ENCODE measurements at places on chromosomes 7 and 10.

DNA sequence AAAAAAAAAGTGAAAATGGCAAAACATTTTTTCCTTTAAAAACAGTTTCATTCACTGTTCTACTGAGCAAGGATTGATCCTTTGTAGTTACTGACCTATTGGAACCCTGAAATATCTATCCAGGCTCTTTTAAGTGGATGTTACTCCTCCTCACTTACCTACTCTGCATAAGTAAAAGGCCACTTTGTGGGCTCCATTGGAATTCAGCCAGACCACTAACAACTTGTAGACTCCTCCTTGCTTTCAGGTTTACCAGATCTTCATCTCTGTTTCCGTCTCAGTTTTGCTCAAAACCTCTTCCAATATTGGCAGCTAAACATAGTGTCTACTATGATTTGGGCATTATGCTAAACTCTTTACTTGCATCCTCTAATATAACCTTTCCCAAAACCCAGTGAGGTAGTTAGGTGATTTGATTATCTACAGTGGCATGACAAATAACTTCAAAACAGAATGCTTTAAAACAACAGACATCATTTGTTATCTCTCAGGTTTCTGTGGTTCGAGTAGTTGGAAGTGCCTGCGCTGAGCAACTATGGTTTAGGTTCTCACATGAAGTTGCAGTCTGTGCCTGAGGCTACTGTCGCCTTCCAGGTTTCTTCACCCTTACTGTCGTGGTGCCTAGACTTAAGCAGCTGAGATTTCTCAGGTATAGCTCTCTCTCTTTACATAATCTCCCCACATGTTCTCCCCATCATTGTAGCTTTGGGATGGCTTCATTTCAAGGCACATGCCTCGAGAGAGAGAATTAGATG, 698.2 kb downstream of the REEP3 start:
- no peak for DNase-seq

GRCh38 chr7:64889686-64890162, 13.3 kb upstream of the ZNF273 start:
- no peak for DNase-seq

DNA sequence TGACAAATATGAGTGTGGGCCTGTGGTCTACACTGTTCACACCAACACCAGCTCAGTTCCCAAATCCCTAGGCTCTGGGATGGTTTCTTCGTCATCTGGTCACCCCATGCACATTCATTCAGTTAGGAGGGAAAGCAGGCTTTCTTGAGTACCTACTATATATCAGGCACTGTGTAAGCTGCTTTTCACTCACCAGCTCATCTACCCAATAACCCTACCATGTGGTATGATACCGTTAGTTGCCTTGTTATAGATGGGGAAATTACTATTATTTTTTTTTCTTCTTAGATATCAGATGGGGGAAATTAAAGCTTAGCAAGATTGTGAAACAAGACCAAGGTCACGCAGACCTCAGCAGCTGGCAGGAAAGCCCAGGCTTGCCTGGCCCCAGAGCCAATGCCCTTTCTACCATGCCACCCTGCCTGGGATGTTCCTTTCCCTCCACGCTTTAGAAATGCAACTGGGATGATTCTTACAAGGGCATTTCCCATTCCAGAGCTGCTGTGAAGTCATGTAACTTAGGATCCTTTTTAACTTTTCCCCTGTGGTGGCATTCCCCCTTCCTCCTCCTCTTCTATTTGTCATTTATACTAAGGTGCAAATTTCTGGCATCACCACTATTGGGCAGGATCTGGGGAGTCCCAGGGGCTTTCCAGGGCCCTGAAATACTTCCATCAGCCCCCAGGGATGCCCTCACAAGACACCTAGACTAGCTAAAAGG, 93.1 kb upstream of the EFCAB10 start:
- DNase-seq, result no peak

DNA sequence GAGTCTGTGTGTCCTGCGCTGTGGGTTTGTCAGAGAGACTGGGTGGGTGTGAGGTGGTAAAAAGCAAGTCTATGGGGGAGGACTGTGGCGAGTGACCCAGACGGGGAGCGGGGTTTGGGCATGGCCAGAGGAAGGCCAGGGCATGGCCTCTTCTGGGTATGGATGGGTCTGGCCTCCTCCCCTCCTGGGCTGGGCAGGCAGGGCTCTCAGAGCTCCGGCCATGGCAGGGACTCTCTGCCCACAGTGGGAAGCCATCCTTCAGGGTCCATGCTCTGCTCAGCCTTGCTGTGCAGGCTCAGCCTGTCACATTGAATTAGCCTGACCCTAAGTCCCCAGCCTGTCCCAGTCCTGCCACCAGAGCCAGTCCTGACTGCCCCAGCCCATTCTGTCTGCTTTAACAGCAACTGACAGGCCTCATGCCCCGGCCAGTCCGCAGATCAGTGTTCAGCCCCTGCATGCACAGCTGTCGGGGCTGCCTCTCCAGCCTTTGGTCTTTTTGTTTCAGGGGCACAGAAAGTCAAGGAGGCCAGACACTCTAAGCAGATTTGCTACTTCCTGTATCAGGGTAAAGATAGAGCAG, 7.9 kb downstream of the ANTXRL start:
- no peak for DNase-seq

- no peak for DNase-seq
Measured at GRCh38 chr7:139875821-139876241, 46.8 kb downstream of the TBXAS1 start.

GRCh38 chr10:30834651-30835050, 197.0 kb downstream of the ZNF438 start:
- DNase-seq, result no peak

DNA sequence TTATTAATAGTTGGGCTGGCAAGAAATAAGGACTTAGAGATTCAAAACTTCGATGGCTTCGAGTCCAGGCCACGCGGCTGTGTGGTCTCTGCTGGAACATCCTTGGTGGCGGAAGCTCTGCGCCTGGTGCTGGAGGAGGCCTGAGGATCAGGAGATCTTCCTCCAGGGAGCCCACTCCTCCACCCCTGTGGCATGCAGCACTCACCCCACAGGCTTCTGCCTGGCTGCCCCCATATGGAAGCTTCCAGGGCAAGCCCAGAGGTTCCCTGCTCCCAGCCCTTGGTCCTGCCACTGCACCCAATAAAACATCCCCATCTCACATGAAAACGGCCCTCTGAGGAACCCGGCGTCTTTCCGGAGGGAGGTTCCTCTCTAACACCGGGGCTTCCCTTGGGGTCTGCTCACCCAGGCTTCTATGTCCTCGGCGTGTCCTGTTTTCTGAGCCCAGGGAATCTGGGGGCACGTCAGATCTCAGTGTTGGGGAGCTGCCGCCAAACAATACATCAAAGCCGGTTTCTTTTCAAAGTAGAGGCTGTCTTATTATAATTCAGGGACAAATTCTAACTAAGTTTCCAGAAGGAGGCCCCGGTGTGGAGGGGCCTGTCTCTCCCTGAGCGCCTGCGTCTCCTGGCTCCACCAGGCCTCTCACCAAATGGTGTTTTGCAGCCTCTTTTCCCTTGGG, 32.4 kb downstream of the CALML3 start:
- no peak for DNase-seq

DNA sequence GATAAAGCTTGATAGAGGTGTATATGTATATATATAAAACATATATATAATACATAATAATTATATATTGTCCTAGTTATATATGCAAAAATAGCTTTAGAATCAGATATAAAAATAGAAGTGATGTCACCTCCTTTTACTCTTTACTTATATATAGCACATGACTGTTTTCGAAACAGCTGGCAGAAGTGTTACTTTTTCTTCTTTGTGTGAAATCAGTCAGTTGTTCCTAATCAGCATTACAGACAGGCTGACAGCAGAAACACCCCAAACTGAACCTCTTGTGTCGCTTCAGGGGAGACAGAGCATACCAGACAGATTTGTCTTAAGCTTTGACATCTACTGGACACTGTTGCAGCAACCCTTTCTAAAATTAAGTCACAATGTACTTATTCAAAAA, 684.9 kb upstream of the CELF2 start:
- no peak for DNase-seq

GRCh38 chr10:98361131-98362025, 53.6 kb downstream of the PYROXD2 start:
- no peak for DNase-seq
